ENCODE measurements at places on chromosomes 12 and 14.

GRCh38 chr12:49301760-49302159, 6.8 kb downstream of the PRPH start:
- no peak for DNase-seq

- no peak for DNase-seq
Measured at GRCh38 chr12:34377243-34378035, 355.1 kb downstream of the ALG10 start.

- DNase-seq = no peak
Measured at GRCh38 chr14:50784683-50785456, 46.1 kb downstream of the NIN start.

DNA sequence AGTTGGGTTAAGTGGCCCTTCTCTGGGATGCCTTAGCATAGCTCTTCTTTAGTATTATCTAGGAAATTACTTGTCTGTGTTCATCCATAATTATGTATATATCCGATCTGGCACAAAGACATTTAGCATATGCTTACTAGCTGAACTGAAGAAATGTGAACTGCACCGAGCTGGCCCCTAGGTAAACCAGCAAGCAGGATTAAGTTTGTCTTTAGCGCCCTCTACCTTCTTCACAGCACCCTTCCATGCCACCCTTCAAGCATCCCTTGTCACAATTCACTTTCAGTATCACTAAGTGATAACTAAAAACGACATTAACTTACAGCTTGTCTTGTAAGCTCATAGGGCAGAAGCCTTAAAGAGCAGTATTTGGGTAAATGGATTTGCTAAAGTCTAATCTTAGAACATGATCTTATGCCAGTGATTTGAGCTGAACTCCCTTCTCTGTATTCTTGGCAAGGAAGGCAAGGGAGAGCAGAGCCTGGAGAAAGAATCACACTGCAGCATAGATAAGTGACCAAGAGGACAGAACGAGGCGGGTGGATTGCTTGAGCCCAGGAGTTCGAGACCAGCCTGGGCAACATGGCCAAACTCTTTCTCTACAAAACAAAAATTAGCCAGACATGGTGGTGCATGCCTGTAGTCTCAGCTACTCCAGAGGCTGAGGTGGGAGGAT, 2.6 kb upstream of the HAL start:
- DNase-seq = peak; percentile 63

DNA sequence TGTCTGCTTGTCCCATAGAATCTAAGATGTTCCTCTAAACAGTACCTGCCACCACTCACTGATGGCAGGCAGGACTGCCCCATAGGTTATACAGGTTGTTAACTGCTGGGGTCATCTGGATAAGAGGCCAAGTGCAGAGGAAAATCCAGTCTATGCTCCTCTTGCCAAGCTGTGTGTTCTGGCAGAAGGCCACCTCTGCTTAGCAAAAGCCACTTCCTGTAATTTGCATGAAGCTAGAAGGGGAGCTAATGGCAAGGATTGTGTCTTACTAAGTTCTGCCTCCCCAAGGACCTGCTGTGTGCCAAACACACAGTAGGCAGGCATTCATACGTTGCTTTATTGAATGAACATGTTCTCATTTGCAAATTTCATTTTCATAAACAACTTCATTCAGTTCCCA, 445.4 kb downstream of the BCL11B start:
- DNase-seq = no peak

GRCh38 chr12:52198454-52199215, 6.8 kb upstream of the KRT80 start:
- DNase-seq = no peak

- no peak for DNase-seq
Measured at GRCh38 chr12:53927220-53928029, 11.2 kb upstream of the HOXC13 start.

DNA sequence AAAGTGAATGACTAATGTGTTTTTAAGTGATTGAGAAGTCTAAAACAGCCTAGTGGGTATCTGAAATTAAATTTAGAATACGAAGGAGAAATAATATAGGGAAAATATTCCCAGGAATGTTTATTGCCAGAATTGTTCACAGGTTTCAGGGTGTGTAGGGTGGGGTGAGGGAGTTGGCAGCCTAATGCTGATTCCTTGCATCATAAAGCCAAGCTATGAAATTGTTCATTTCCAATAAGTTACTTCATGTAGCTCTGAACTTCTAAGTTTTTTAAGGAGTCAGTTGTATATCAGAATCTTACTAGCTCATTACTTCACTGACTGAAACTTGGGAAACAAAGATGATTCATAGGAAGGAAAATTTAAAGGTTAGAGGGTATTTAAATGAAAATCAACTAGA, 56.4 kb downstream of the RAB35 start:
- peak; percentile 16 for DNase-seq

DNA sequence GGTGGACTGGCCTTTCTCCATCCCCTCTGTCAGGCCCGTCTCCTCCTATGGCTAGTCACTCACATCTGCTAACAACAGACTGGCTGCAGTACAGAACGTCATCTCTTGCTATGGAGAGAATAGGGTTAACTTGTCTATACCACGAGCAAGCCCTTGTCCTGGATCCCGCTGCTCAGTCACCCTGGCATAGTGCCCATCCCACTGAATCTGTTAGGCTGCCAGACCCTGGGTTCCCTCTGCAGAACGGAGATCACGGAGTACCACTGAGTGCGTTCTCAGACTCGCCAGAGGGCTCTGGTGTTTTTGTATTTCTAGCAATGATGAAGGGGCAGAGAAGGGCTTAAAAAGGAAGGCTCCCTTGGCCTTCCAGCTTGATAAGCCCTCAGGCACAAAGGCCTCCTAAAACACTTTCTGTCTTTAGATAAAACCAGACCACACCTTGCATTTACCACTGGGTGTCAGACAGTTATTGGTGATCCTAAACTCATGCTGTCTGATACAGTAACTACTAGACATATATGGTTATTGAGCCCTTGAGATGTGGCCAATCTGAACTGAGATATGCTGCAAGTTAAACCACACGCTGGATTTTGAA, 6.3 kb upstream of the NRIP2 start:
- DNase-seq = no peak

GRCh38 chr14:104436047-104436591, 143.4 kb upstream of the C14orf180 start:
- DNase-seq = peak; percentile 55
